Endodermal cell (in vitro differentiated cells): ENCODE measurements at places on chromosomes 2 and 18. TPM values are rescaled to one million over a fixed set of nuclear protein-coding genes. Genes with fewer than 3 reads are reported as not detected.

- no peak overlapping the region for H3K4me3 ChIP-seq
- no peak for DNase-seq
- H3K27ac ChIP-seq = no peak overlapping the region
Observed at GRCh38 chr2:69683170-69683971, 39.8 kb upstream of the AAK1 start.

The TXNDC2 gene
- not detected in 3 replicates for total RNA-seq

DNA sequence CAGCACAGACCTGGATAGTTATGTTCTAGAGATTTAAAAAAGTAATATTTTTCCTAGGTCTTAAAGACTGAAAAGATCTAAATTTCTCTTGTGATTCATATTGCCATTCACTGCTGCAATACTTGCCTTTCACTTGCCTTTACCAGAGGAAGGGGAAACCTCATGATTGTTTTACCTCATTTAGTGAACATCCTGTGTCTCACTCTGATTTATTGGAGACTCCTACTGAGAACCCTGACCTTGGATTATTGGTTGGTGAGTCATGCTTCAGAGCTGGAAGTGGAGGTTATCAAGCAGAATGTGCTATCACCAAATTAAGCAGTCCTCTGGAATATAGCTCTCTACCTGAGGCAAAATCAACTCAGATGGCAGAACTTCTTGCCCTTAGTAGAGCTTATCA is 500.5 kb downstream of the TSN start:
- no peak overlapping the region for H3K27ac ChIP-seq
- no peaks in the 10 kb centered on the region for H3K27me3 ChIP-seq
- H3K36me3 ChIP-seq = no peaks in the 10 kb centered on the region

DNA sequence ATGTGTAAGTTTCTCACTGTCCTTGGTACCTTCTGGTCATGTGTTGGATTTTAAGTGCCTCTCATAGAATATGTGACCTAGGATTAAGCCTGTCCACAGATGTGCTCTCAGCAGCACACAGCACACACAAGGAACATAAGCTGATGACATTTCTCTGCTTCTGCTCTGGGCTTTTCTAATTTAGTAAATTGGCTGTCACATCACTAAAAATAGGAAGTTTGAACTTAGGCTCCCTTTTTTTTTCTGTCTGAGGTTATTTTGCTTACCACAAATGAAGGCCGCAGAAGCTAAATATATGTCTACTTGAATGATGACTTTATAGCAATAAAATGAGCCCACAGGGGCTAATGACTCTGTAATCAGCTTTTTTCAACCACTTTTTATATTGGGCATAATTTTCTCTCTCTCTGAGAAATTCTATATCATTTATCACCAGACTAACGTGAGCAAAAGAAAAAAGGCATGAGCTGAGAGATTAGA is 150.2 kb upstream of the KLHL14 start:
- H3K36me3 ChIP-seq = no peaks in the 10 kb centered on the region
- no peaks in the 10 kb centered on the region for H3K4me1 ChIP-seq
- H3K27ac ChIP-seq = no peak overlapping the region
- peaks cover 14% of the 10 kb centered on the region for H3K27me3 ChIP-seq

DNA sequence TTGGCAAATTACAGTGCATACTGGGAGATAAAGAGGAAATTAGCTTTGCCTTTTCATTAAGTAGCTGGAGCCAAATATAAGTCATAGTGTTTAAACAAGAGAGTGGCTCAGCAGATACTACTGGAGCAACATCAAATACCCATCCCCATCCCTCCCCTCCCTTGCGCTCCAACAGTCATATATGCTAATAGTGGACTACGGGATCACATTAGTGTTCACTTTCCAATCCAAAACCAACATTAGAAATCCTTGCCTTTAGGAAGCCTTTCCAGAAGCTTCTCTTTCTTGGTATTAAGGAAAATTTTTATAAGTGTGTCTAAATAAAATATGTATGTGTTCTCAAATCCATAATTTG is 1669.3 kb downstream of the SUCLG1 start:
- no peaks in the 10 kb centered on the region for H3K4me1 ChIP-seq
- DNase-seq = no peak
- H3K27me3 ChIP-seq = no peaks in the 10 kb centered on the region
- no peak overlapping the region for H3K27ac ChIP-seq

The DPP10 gene
- total RNA-seq = 17.3 to 21.3 TPM (median 19.2 TPM) in 3 replicates

DNA sequence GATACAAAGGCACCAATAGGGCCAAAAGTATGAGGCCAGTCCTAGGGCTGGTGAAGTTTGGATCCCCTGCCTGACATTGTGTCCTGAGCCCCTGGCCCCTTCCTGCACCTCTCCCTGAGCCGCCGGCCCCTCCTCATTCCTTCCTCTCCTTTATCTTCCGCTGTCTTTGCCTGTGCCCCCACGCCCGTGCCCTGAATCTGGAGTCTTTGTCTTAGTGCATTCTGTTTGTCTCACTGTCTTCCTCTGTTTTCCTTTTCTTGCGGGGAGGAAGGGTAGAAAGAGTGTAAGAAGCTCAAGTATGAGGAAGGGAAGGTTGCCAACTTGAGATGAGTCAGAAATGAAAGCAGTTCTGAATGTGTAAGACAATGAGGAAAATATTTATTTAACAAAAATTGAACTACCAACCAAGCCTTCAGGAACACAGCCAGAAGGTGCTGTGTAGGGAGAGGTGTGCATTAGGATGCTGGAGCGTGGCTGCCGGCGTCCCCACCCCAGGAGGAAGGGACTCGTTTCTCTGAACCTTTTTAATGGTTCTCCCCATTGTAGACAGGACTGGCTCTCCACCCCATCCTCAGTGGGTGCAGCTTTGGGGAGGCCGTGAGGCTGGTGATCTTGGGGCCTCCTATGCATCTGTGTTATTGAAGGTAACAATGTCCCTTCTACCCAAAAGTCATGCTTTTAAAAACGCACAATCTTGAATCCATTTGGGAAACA is 133.1 kb downstream of the NEDD4L start:
- H3K4me3 ChIP-seq = no peak overlapping the region
- peaks cover 4% of the 10 kb centered on the region for H3K4me1 ChIP-seq
- no peak for DNase-seq
- H3K27me3 ChIP-seq = no peaks in the 10 kb centered on the region
- H3K36me3 ChIP-seq = no peaks in the 10 kb centered on the region

DNA sequence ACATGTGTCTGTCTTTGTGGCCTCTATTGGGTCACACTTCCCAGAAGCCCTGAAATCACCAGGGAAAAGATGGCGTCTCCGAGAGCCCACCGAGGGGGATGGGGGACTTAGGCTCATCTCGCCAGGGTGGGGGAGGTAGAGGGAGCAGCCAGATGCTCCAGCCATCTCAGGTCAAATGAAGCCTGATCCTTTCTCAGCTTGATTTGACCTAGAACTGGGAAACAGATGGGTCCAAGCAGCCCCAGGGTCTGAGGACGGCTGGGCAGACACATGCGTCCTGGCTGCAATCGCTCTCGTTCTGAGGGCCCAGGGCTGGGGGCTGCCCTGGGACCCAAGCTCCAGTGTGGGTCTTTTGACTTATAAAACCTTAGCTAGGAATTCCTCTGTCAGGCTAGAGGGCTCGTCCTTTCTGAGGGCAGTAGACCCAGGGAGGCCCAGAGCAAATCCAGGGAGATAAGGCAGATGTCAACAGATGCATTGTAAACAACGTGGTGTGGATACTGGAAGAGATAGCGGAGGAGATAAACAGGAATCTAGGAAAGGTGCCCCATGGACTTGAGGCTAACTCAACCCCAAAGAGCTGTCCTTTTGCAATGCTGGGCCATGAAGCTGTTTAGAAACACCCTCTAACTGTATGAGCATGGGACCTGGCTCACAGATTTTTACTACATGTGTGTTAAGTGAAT is 127.7 kb downstream of the MYCN start:
- peak overlapping the region; percentile 48 for H3K4me3 ChIP-seq
- H3K4me1 ChIP-seq = peaks cover 28% of the 10 kb centered on the region
- peak; percentile 68 for DNase-seq
- no peaks in the 10 kb centered on the region for H3K27me3 ChIP-seq

- H3K36me3 ChIP-seq = no peaks in the 10 kb centered on the region
- DNase-seq = no peak
Observed at GRCh38 chr2:220489121-220489520, 861.7 kb downstream of the SLC4A3 start.

The XIRP2 gene
- total RNA-seq = not detected in 3 replicates

DNA sequence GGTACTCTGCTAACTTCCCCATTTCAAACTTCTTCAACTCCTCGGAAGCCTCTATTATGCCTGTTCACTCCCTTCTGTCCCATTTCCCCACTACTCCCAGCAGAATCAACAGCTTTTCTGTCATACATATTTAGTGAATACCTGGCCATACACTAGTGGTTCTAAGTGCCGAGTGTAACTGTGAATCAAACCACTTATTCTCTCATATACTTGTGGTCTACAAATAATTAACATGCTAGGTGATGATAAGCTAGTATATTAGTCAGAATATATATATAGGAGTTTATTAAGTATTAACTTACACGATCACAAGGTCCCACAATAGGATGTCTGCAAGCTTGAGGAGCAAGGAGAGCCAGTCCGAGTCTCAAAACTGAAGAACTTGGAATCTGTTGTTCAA is 150.7 kb downstream of the CCDC102B start:
- no peak for DNase-seq
- H3K4me1 ChIP-seq = peaks cover 3% of the 10 kb centered on the region
- H3K27me3 ChIP-seq = no peaks in the 10 kb centered on the region
- no peak overlapping the region for H3K27ac ChIP-seq
- no peaks in the 10 kb centered on the region for H3K36me3 ChIP-seq
- H3K4me3 ChIP-seq = no peak overlapping the region

DNA sequence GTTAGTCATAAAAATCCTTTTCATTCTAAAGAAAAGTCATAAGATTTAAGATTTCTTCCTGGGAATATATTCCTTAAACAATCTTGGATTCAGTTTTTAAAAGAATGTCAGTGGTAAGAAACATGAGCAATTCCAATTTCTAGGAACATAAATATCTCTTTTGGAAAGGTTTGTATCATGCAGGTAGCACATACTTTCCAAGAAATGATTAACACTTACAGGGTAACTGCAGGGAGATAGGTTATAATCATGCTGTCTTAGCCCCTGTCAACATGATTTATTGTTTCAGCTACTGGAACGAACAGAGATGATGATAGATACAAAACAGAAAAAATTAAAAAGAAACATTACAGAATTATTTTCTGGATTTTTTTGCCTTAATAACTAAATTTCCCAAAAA is 1537.7 kb downstream of the LRP1B start:
- H3K4me1 ChIP-seq = no peaks in the 10 kb centered on the region
- H3K27ac ChIP-seq = no peak overlapping the region
- H3K27me3 ChIP-seq = no peaks in the 10 kb centered on the region
- no peak for DNase-seq
- no peak overlapping the region for H3K4me3 ChIP-seq

- H3K4me1 ChIP-seq = no peaks in the 10 kb centered on the region
- no peak overlapping the region for H3K4me3 ChIP-seq
- H3K27ac ChIP-seq = no peak overlapping the region
Observed at GRCh38 chr2:61750624-61751023, 103.2 kb downstream of the FAM161A start.

- no peak overlapping the region for H3K4me3 ChIP-seq
- no peak for DNase-seq
- no peaks in the 10 kb centered on the region for H3K27me3 ChIP-seq
- H3K36me3 ChIP-seq = no peaks in the 10 kb centered on the region
Observed at GRCh38 chr2:165686800-165687199, 107.2 kb downstream of the GALNT3 start.

- no peaks in the 10 kb centered on the region for H3K36me3 ChIP-seq
- DNase-seq = peak; percentile 17
- no peak overlapping the region for H3K4me3 ChIP-seq
- no peak overlapping the region for H3K27ac ChIP-seq
- no peaks in the 10 kb centered on the region for H3K4me1 ChIP-seq
- H3K27me3 ChIP-seq = no peaks in the 10 kb centered on the region
Observed at GRCh38 chr18:36314754-36315153, 17.2 kb downstream of the FHOD3 start.

GRCh38 chr2:143698352-143698751 is 569.1 kb downstream of the ARHGAP15 start:
- H3K27ac ChIP-seq = no peak overlapping the region
- H3K4me1 ChIP-seq = peaks cover 3% of the 10 kb centered on the region
- no peak overlapping the region for H3K4me3 ChIP-seq
- no peaks in the 10 kb centered on the region for H3K27me3 ChIP-seq
- H3K36me3 ChIP-seq = no peaks in the 10 kb centered on the region

The C2orf68 gene
- 43.3 to 74.0 TPM (median 63.2 TPM) in 3 replicates for total RNA-seq

GRCh38 chr2:234292962-234293243 is 204.0 kb downstream of the ARL4C start:
- H3K27ac ChIP-seq = no peak overlapping the region
- no peak for DNase-seq
- H3K4me3 ChIP-seq = no peak overlapping the region
- H3K36me3 ChIP-seq = no peaks in the 10 kb centered on the region

GRCh38 chr2:159053161-159054031 is 85.0 kb downstream of the TANC1 start:
- H3K27me3 ChIP-seq = no peaks in the 10 kb centered on the region
- H3K27ac ChIP-seq = no peak overlapping the region
- H3K4me1 ChIP-seq = peaks cover 29% of the 10 kb centered on the region

GRCh38 chr2:41972179-41972578 is 75.6 kb upstream of the PKDCC start:
- H3K4me1 ChIP-seq = peaks cover 3% of the 10 kb centered on the region
- no peaks in the 10 kb centered on the region for H3K36me3 ChIP-seq
- H3K27me3 ChIP-seq = no peaks in the 10 kb centered on the region

- no peak overlapping the region for H3K27ac ChIP-seq
- H3K4me3 ChIP-seq = no peak overlapping the region
- H3K27me3 ChIP-seq = no peaks in the 10 kb centered on the region
- no peaks in the 10 kb centered on the region for H3K36me3 ChIP-seq
Observed at GRCh38 chr2:1752751-1753150, 8.4 kb upstream of the PXDN start.

GRCh38 chr2:108870069-108870644 is 83.6 kb downstream of the CCDC138 start:
- no peaks in the 10 kb centered on the region for H3K4me1 ChIP-seq
- no peaks in the 10 kb centered on the region for H3K27me3 ChIP-seq
- no peak for DNase-seq
- peak overlapping the region; percentile 36 for H3K4me3 ChIP-seq
- H3K36me3 ChIP-seq = peaks cover 44% of the 10 kb centered on the region

GRCh38 chr18:45689396-45689795 is 34.6 kb upstream of the SLC14A1 start:
- H3K4me1 ChIP-seq = no peaks in the 10 kb centered on the region
- no peak overlapping the region for H3K27ac ChIP-seq
- no peak for DNase-seq
- H3K4me3 ChIP-seq = no peak overlapping the region
- H3K36me3 ChIP-seq = no peaks in the 10 kb centered on the region

GRCh38 chr18:72674710-72675109 is 130.6 kb upstream of the CBLN2 start:
- no peaks in the 10 kb centered on the region for H3K36me3 ChIP-seq
- H3K27me3 ChIP-seq = no peaks in the 10 kb centered on the region
- no peak for DNase-seq
- H3K4me1 ChIP-seq = no peaks in the 10 kb centered on the region
